ENCODE measurements at places on chromosomes 12 and 14.

GRCh38 chr12:128947209-128947608 is 93.9 kb downstream of the GLT1D1 start:
- no peak for DNase-seq

- no peak for DNase-seq
Observed at GRCh38 chr14:78181270-78181669, 11.1 kb downstream of the NRXN3 start.

GRCh38 chr14:48693793-48694192 is 892.4 kb downstream of the RPS29 start:
- DNase-seq: no peak

DNA sequence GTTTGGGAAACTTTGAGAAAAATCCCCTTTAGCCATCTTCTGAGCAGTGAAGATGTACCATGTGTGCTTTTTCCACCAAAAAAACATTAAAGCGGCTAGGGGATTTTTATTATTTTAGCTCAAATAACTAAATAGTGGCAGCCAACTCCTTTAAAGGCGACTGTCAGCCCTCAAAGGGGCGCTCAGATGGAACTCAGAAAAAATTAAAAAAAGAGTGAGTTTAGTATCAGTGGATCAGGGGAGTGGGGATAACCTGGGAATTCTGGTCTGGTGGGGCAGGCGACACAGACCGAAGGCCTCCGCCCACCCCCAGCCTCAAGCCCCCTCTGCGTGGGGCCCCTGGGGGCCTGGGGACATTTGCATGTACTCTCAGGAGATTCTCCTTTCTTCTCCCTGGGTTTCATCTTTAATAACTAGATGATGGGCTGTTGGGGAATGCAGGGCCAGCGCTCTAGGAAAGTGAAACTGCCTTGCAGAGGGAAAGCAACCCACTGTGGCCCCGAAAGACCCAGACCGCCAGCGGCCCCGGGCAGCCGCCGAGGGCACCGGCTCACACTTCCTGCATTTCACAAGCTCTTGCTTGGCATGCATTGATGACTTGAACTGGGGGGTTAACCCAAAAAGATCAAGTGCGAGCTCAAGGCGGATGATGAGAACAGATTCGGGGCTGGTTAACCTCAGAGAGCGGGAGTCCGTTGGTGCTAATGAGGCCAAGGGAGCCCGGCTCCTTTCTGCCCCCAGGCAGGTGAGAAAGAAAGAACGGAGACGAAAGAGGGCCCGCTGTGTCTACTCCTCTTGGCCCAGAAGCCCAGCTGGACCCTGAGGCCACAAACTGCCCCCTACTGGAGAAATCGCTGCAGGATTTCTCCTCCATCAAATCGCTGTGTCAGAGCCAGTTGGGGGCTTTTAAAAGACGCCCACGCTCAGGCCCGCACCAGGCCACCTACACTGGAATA is 7.3 kb upstream of the BATF start:
- no peak for DNase-seq

DNA sequence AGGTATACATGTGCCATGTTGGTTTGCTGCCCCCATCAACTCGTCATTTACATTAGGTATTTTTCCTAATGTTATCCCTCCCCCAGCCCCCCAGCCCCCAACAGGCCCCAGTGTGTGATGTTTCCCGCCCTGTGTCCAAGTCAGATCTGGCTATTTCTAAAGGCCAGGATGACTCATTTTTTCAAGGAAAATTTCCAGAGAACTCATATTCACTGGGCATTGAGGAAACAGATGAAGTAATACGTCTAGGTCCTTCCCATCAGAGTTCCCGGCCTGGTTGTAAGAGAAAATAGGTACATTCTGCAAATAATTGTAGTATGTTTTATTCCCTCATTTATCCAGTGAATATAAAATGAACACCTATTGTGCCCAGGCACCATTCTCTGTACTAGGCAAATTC is 345.2 kb downstream of the BCL11B start:
- no peak for DNase-seq

GRCh38 chr12:7241404-7242005 is 52.0 kb downstream of the PEX5 start:
- DNase-seq: no peak

GRCh38 chr12:52395761-52396434 is 10.2 kb downstream of the KRT82 start:
- no peak for DNase-seq
